Subcutaneous preadipocyte (primary cell): ENCODE measurements at places on chromosomes 4 and X. TPM values are rescaled to one million over a fixed set of nuclear protein-coding genes. Genes with fewer than 3 reads are reported as not detected.

The ALG13 gene
- total RNA-seq = 56.2 and 60.4 TPM in 2 replicates

The POU4F2 gene
- total RNA-seq = not detected in 2 replicates

The PAPSS1 gene
- 37.8 and 45.7 TPM in 2 replicates for total RNA-seq

The MID1IP1 gene
- 93.1 and 119 TPM in 2 replicates for total RNA-seq

The FGB gene
- not detected in 2 replicates for total RNA-seq

The MUC7 gene
- total RNA-seq = not detected in 2 replicates

The CHRDL1 gene
- total RNA-seq = 1.4 and 7.3 TPM in 2 replicates

The GBA3 gene
- not detected in 2 replicates for total RNA-seq

The RASL11B gene
- total RNA-seq = 0.39 and 1.8 TPM in 2 replicates

The HPGD gene
- total RNA-seq = 0.37 and 5.5 TPM in 2 replicates

The PRR32 gene
- not detected in 2 replicates for total RNA-seq
